Stimulated activated CD4-positive, alpha-beta T cell treated with anti-CD3 and anti-CD28 coated beads, TNF-alpha, amount 100 ng/mL, for 24 hours (primary cell): ENCODE measurements at places on chromosomes 13 and 19.

GRCh38 chr13:21970172-21970571, 299.3 kb downstream of the FGF9 start:
- no peak for DNase-seq

DNA sequence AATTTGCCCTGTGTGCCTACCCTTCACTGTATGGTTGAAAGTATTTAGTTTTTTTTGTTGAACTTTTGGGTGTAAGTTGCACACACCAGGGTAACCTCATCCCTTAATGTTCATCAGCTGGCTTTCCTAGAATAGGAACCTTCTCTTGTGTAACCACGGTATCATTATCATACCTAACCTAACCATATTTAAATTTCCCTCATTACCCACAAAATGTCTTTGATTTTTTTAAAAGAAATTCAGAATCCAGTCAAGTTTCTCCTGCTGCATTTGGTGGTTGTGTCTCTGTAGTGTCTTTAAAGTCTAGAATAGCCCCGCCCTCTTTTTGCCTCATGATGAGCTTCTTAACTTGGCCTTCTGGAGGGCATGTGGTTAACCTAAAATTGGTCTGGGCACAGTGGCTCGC, 80.3 kb downstream of the RYR1 start:
- no peak for DNase-seq

DNA sequence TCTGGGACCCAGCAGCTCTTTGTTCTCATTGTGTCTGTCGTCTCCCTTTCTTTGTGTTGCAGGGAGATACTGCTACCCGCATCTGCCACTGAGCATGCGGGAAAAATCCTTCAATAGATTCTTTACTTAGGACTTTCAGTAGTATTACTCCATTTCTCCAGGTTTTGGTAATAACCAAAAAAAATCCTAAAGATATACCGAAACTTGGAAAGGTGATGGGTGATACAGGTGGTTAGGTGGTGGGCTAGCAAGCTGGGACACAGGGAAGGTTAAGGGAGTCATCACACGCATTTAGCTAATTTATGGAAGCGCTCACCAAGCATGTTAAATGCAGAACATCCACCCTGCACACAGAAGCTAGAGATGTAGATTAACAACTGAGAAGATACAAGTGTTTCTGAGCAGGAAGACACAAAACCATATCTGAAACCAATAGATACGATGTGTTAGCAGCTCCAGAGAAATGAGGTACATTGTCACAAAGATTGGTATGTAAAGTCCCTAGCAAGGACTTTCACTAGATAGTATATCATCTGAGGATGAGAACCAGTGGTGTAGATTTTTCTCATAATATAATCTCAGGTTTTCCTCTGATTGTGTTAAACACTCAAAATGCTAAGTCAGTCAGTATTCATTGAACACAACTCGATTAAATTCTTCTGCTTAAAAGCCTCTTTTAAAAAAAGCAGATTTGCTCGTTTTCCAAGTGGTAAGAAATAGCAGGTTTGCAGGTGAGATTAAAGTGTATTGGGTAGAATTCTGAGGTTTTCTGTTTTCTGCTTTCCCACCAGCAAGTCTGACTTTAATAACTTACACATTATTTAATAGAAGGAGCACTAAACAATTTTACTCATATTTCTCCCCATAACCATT, 1.2 kb upstream of the SLAIN1 start:
- no peak for DNase-seq

GRCh38 chr13:23510979-23511735, 59.1 kb upstream of the TNFRSF19 start:
- no peak for DNase-seq

GRCh38 chr13:102772042-102772425, 1.6 kb downstream of the TEX30 start:
- no peak for DNase-seq

DNA sequence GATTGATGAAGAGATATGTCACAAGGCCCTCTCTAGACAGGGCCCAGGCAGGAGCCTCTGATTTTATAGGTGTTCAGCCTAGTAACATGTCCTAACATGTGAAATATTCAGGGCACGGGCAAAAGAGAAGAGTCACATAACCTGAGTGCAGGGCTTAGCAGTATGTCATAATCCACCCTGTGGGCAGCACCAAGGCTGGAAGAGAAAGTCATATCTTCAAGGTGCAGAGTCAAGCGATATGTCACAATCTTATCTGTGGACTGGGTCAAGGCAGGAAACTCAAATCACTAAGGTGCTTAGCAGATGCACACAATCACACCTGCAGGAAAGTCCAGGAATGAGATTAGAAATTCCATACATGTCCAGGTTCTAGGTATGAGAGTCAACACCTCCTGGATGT, 51.5 kb upstream of the ZNF728 start:
- DNase-seq = no peak

- no peak for DNase-seq
Measured at GRCh38 chr19:48551437-48552302, at the start of gene SULT2B1. SULT2B1 (plus strand) TSS chr19:48552172; CDS start chr19:48552253, 81 bp downstream.

DNA sequence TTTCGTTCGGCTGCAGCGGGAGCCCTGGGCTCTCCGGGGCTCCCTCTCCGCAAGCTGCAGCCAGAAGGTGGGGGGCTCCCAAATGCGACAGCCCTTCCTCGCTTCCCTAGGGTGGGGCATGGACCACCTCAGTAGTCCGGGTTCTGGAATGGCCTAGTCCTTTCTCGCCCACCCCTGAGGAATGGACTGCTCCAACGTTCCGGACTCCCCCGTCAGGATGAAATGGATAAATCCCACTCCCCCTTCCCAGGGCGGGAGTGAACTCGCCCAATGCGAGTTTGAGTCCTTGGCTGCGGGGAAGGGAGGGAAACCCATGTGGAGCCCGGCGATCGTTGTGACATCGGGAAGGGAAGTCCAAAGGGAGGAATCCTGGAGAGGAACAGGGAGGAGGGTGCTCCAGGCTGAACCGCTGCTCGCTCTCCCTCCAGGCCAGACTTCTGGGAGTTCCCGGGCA, 5.5 kb downstream of the HRC start:
- DNase-seq = no peak

DNA sequence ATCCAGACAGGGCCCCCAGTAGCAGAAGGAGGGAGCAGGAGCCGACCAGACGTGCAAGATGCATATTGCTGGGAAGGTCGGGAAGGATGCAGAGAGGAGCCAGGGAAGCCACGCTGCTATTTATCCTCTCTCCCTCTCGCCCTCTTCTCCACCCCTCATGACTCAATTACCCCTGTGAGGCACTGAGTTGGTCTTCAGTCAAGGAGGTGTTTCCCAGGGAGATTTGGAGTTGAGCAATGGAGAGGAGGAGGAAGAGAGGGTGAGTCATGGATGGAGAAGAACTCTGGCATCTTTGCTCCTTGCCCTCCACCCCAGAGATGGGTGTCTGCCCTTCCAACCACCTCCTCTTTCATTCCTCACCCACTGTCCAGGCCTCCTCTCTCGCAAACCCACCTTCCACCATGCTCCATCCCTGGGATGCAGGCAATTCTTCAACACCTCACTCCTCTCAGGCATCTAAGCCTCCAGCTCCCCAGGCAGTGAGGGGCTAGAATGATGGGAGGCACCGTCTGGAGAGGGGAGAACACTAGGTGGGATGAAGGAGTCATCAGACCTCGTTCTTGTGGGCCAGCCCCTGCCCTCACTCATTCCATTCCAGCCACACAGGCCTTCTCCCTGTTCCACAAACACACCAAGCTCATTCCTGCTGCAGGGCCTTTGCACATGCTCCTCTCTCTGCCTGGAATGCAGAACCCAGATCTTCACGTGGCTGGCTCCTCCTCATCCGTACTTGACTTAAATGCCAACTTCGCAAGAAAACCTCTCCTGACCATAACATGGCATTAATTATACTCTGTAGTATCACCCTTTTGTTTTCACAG, at the start of gene SBSN:
Gene SBSN (minus strand): TSS at position 94 of the 821 bp plus-strand sequence. CDS start 30 bp downstream, at position 64.
- DNase-seq = no peak

DNA sequence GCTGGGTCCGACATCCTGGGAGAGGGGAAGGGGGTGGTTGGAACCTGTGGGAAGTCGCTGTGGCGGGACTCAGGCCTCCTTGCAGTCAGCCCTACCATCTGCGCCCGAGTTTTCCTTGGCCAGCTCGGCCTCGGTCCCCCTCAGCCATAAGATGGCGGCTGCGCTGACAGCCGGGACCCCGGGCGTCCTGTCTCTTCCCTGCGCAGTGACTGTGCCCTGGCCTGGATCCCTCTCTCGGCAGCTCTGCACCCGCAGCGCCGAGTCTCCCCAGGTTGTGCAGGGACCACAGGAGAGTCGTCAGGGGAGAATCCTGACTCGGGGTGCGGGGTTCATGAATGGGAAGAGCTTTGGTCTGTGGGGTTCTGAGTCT, 345 bp downstream of the ZNF257 start:
- DNase-seq = no peak

DNA sequence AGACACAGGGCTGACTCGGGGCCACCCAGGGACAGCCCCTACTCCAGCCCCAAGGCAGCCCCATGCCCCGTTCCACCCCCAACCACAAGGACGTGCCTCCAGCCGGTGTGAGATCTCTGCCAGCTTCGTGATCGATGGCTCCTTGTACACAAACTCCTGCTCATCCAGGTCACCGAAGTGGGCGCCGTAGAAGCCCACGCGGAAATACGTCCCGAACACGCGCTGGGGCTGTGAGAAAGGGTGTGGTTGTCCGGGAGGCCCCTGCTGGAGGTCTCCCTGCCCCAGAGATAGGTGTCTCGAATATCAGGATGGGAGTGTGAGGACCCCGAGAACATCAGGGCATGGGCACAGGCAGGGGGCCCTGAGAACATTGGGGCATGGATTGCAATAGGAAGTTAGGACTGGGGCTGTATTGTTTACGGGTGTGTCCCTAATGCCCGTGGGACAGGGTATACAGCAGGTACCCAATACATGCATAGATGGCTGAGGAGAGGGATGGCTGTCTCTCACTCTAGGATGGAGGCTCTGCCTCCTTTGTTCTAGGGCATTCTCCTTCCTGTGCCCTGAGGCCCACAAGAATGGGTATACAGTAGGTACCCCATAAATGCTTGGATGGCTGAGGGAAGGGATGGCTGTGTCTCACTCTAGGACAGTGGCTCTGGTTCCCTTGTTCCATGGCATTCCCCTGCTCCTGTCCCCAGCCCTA, 5.3 kb upstream of the KANK2 start:
- no peak for DNase-seq

DNA sequence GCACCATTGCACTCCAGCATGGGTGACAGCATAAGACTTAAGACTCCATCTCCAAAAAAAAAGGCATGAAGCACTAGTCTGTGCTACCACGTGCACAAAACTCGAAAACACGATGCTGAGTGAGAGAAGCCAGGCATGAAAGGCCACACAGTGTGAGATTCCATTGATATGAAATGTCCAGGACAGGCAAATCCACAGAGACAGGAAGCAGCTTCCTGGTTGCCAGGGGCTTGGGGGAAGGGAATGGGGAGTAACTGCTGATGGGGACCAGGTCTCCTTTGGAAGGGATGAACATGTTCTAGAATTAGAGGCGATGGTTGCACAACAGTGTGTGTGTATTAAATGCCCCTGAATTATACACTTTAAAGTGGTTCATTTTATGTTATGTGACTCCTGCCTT, 15.9 kb upstream of the JUND start:
- DNase-seq = no peak

DNA sequence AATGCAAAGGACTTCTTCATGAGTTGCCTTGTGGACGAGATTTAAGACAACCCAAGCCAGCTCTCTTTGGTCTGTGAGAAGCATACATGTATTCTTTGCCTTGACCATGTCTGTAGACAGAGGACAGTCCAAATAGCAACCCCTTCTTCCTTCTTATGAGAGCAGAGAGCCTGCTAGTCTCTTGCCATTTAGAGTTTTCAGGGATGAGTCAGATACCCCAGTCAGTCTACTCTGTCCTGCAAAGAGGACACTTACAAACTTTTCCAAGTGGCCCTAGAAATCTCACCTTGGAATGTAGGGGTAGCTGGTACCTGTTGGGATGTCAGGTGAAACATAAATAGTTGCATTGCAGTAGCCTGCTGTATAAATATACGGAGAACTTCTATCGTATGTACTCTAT, 36.7 kb downstream of the DNAJC3 start:
- DNase-seq = no peak

DNA sequence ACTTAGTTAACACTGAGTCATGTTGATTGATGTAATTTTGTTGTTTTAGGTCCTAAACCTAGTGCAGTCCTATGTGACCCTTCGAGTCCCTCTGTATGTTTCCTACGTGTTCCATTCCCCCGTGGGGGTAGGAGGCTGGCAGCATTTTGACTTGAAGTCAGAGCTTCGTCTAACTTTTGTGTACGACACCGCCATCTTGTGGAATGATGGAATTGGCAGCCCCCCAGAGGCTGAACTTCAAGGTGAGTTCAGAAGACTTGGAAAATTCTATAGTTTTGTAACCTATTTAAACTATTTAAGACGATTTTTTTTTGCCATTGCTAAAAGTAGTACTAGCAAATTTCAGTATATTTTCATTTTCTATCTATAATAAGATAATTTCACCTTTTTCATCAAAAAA, 117.9 kb downstream of the STOML3 start:
- peak; percentile 25 for DNase-seq

GRCh38 chr13:68050761-68051160, 820.6 kb upstream of the PCDH9 start:
- DNase-seq = no peak

- DNase-seq = no peak
Measured at GRCh38 chr13:112783135-112783977, 93.5 kb downstream of the ATP11A start.

DNA sequence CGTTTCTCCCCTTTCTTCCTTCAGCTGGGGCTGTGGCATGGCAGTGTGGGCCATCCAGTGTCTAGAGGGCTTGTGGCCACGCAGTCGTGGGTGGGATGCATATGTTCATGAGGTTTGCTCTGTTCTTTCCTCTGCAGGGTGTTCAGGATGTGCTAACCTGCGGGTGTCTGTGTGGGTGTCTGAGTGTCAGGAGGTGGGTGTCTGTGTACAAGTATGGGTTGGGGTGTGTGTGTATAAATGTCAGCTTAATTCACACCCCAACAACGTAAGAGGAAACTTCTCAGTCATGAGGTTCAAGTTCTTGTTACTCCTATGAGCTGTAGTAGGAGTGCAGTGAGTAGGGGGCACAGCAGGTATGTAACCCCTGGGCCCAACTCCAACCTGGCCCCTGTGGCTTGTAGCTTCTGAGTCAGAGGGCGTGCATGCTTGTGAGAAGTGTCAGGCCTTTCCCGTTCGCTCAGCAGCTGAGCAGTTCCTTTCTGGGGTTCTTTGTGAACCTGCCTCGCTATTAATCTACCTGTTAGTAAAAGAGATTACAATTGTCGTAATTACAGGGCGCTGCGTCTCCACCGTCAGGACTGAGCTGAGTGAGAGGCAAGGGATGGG, 49.1 kb downstream of the NFIX start:
- no peak for DNase-seq
